ENCODE measurements at places on chromosomes 12 and 14.

GRCh38 chr12:57772429-57773322, at the start of gene EEF1AKMT3:
TSS of gene EEF1AKMT3 (plus strand) at chr12:57772614. CDS start at chr12:57772725, 111 bp downstream.
- DNase-seq, result no peak

DNA sequence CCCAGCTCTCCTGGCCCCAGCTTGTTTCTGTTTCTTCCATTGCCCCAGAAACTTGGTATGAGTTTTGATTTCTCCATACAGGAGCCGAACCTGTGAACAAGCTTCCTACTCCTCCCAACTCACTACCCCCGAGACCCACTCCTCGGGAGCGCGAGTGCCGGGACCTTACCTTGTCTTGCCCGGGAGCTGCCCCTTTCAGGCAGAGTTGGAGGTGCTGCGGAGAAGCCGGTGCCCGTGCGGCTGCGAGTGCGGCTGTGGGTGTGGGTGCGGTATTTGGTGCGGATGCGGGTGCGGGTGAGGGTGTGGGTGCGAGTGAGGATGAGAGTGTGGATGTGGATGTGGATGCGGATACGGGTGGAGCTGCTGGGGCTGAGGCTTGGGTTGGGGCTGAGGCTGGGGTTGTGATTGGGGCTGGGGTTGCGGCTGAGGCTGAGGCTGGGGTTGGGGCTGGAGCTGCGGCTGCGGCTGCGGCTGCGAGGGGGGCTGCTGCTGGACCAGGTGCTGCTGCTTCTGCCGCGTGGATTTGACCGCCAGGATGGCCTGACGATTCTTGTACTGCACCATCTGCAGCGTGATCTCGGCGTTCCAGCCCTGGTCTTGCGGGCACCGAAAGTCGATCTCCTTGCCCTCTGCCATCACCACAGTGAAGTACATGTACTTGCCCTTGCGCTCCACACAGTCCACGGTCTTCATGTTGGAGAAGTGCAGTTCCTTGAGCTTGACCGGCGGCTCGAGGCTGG, 1.1 kb downstream of the PHLDA1 start:
- peak; percentile 68 for DNase-seq

- DNase-seq, result no peak
These were observed 1226.5 kb downstream of the GALC start for GRCh38 chr14:86766469-86766868.

DNA sequence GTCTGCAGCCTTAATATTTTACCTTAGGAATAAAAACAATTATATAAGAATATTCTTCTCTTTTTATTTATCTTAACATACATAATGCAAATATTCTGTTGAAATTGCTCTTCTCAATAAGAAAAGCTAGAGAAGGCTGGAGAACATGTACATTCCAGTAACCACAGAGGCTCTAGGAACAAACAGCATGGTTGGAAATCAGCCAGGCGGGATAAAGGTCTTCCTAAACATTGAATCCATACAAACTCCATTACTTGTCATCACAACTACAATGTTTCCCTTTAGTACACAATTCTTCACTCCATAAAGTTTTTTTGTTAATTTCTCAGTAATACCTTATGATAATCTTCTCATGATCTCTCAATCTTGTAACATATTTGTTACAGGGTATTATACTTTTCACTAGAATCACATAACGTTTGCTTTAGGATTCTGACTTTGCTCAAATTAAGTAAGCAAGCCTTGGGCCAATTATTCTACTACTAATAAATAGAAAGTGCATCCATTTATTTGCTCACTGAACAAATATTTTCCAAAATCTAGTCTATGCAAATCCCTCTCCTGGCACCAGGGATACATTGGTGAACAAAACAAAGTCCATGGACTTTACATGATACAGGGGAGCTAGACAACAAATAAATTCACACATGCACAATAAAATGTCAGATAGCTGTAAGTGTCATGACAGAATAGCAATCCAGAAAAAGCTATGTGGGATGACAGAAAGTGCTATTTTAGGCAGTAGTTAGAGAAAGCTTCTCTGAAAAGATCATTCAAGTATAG, 237.5 kb upstream of the TMTC1 start:
- no peak for DNase-seq

GRCh38 chr14:68690089-68690958, 102.5 kb downstream of the ZFP36L1 start:
- peak; percentile 26 for DNase-seq

DNA sequence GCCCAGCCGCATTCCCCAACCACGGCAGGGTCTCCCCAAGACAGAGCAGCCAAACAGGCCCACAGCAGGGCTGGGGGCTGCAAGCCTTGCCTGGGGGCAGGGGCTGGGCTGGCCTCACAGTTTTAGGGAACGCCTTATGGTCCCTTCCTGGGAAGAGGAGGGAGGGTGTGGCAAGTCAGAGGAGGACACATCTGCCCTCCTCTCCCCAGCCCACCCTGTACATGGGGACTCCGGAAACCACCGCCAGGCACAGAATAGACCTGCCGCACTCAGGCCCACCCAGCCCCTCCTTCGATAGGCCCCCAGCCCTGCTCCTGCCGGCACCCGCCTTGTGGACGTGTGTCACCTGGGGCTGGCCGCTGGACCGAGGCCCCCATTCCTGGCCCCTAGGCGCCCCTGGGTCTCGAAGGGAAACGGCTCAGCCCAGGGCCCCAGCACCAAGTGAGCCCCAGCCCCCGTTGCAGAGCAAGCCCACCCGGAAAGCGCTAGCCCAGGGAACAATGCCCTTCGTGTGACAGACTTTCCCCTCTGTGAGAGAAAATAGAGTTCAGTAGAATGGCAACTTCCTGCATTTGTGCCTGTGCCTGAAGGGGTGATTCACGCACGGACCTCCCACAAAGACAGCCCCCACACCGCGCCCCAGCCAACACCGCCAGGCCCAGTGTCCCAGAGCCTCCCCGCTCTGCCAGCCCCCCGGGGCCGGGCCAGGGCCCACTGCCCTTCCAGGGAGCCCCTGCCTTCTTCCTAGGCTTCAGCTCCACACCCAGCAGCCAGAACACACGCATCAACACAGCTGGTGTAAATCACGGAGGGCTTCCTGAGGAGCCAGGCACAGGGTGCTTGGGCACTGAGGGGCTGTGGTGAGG, 12.0 kb upstream of the NUDT14 start:
- no peak for DNase-seq

GRCh38 chr14:99067141-99067920, 204.7 kb downstream of the BCL11B start:
- DNase-seq, result no peak

DNA sequence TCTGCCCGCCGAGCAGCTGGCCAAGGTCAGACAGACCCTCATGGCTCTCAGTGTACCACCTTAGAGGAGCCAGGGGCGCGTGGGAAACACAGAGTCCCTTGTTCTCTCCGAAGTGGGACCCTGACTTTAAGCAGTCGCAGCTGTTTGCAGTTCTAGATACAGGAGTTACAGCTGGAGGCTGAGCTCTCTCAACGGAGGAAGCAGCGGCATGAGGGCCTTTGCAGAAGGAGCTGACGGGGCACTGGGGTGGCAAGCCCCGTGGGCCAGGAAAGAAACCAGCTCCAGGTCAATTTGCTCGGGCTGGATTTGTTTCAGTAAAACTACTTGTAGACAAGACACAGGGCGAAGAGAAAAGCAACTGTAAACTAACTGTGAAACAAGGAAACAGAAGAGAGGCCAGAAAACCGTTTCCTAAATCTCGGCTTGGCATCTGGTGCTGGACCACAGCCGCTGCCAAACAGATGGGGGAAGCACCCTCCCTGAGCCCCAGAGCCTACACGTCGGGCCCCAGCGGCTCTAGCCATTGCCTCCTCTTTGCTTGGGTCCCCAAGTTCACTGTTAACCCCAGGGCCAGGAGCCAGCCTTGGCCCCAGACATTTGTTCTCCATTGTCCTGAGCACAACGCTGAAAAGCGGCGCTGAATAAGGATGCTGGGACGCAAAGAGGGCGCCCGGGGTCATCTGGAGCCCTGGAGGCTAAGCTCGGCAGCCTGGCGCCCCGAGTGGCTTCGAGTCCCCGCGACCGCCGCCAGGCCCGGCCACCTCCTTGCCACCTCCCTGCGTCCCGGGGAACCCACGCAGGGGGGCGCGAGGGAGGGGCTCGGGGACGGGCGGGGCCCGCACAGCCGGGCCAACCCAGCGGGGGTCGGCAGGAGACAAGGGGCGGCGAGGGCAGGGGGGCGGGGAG, 914 bp upstream of the PACS2 start:
- no peak for DNase-seq

DNA sequence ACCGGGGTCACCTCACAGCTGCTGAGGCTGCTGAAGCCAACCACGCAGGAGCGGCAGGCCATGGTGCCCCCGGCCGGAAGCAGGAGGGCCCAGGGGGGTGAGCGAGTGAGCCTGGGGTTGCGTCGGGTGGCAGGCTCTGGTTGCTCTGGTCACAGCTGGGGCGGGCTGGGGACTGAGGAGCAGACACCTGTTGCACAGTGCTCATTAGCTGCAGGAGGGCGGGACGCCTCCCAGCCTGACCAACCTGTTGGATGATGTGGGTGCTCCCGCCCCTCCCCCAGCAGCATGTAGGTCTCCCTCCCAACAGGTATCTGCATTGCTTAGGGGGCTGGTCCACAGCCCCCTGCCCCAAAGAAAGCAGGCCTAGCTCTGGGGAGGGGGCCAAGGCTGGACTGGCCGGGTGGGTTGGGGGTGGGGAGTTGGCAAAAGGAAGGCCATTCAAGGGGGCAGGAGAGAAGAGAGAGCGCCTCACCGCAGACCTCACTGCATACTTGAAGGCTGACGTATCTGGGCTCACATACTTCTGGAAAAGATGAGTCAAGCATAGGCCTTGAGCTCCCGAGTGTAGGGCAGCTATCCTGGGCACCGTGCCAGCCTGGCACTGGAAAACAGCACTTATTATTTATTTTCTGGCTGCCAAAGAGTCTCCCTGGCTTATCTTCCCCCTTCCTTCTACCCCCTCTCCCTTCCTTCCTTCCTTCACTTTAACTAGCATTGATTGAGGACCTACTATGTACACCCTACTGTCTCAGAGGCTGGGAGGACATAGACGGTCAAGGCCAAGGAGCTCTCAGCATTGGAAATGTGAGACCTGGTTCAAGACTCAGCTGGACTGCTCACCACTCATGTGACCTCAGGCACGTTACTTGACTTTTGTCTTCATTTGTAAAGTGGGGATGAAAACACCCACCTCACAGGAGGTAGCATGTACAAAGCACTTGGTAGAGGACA, at the start of gene KRT80:
Gene KRT80, minus strand, starts transcription at position 174 of the 951 bp plus-strand sequence. Its CDS starts 112 bp downstream, at position 62.
- no peak for DNase-seq

DNA sequence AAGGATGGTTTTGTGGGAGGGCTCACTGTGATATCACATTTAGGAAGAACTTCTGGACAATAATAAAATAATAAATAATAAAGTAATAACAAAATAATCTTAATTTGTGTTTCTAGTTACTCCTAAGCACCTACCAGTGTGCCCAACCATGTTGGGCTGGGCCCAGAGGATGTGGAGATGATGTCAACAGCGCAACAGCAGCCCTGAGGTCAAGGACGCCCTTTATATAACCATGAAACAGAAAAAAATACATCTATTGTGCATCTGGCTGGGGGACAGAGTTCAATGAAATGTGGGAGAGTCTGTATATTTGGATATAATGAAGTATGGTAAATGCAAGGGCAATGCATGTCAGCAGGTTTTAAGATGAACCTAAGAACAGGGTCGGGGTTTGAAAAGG, 552.8 kb downstream of the VRK1 start:
- no peak for DNase-seq

- DNase-seq, result no peak
These were observed 25.0 kb downstream of the ELK3 start for GRCh38 chr12:96218989-96219678.

- no peak for DNase-seq
These were observed 15.8 kb upstream of the RASSF8 start for GRCh38 chr12:25942709-25943108.

DNA sequence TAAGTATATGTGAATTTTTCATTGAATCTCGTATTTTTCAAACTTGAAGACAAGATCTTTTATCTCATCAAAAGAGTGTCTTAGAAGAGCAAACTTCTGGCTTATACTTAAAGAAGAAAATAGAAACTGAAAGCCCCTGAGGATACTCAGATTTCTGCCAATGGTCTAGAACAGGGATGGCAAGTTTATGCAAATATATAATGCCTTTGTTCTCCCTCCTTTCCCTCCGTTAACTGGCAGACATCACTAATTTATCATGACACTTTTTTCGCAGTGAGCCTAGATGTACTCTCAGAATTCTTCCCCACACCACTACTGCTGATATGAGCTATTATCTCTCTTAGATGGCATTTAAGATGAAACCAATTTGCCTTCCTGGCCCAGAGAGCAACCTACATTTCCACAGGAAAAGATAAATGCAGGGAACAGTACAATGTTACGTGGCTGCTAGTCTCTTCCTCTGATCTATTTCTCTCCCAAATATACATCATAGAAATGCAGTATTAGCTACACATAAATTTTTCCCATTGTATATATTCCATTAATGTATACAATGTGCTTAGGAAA, 40.0 kb upstream of the DAAM1 start:
- no peak for DNase-seq

DNA sequence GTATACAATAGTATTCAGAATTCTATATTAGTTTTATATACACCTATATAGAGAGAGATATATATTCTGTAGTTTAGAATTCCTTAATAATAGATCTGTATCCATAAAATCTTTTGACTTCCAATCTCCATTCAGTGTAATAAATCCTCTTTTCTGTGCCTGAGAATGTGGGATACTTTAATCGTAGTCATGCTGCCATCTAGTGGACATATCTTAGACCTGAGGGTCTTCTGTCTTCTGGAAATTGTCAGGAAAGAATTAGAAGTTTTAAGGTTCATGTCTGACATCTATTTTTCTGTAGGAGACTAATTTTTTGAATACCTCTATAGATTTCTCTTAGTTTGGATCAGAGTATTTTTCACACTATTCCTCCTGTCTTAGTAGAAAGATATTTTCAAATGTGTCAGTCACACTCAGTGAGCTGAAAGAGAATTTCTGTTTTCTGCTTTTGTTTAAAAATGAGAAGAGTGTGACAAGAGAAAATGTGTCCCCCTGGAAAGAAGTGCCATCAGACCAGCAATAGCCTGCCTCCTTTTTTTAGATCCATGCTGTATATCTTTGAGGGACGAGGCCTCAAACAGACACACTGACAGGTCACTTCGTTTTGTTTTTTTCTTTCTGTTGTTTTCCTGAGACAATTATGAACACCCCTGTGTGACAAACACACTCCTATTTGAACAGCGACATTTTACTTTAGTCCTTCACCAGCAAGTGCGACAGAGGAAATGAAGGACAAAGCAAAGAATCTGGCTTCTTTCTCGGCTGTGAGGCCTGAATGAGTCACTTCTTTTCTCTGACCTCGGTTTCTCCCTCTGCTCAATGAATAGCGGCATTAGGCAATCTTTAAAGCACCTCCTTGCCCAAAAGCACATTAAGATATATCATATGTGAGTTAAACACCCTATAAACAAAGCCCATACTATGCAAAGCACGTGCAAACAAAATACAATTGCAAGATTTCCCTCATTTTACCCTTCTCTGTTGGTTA, 96.3 kb downstream of the GALC start:
- peak; percentile 91 for DNase-seq

- DNase-seq, result no peak
These were observed 13.9 kb upstream of the AVPR1A start for GRCh38 chr12:63164911-63165310.

DNA sequence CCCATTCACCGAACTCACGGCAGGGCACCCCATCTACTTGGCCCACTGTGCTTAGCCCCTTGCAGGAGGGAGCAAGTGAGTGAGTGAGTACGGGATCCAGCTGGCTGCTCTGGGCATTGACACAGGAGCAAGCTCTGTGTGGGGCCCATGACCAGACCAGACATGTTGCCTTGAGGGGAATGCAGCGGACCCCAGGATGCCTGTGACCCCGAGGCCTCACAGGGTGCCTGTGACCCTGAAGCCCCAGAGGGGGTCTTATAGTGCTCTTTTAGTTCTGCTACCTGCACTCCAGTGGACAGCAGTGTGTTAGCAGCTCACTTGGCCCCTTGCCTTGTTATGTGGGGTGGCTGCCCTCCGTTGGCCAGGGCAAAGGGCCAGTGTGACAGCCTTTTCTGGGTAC, 255.8 kb downstream of the ETNK1 start:
- no peak for DNase-seq

- DNase-seq, result no peak
These were observed 217.2 kb downstream of the NOVA1 start for GRCh38 chr14:26380637-26381036.

Measured in spinal cord (tissue), 10 donors.